ELF-1 (cell line): ENCODE measurements at places on chromosomes 11 and 22.
A peak's percentile ranks its signal among the peaks of the same experiment; 100 is the strongest.

DNA sequence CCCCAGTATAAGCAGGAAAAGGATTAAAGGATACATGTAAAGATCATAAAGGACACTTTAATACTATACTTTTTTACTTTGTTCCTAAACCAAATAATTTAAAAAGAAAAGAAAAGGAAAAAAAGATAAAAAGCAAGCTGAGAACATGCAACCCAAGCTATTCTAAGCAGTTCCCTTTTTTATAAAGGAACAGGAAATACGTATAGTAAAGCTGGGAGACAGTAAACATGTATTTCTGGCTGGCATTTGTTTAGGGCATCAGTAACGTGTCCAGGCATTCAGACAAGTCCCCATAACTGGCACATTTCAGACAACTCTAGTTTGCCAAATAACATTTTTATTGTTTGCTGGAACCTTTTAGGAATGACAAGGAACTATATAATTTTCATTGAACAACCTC lies 24.9 kb downstream of the BCO2 start:
- no peak for DNase-seq

DNA sequence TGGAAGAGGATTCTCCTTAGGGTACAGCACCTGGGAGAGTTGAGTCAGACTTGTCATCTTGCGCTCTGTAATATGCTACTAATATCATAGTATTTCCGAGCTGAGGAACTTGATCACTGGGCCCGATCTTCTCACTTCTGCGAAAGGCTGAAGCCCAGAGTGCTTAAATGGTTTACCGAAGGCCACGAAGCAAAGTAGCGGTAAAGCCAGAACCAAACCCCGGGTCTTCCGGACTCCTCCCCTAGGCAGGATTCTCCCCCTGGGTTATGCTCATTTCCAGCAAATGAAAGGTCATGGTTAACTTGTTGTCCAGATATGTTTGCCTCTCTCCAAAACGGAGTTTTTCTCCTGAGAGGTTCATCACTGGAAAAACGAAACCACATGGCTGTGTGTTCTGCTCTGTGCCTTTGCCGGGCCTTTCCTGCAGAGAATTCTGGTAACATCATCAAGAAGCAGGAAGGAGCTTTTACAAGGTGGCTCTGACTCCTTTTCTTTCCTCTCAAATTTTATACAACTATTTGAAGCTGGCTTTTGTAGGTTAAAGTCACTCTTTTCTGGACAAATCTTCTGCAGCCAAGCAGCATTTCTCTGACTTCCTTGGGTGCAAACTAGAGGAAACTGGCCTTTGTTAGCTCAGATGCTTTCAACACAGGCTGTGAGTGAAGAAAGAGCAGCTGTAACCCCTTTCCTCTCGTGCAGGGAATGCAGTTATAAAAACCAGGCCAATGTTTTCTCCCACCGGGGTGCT lies 35.5 kb downstream of the UBASH3B start:
- DNase-seq, result no peak

GRCh38 chr11:37557990-37558389 lies 960.0 kb upstream of the RAG2 start:
- DNase-seq, result no peak

DNA sequence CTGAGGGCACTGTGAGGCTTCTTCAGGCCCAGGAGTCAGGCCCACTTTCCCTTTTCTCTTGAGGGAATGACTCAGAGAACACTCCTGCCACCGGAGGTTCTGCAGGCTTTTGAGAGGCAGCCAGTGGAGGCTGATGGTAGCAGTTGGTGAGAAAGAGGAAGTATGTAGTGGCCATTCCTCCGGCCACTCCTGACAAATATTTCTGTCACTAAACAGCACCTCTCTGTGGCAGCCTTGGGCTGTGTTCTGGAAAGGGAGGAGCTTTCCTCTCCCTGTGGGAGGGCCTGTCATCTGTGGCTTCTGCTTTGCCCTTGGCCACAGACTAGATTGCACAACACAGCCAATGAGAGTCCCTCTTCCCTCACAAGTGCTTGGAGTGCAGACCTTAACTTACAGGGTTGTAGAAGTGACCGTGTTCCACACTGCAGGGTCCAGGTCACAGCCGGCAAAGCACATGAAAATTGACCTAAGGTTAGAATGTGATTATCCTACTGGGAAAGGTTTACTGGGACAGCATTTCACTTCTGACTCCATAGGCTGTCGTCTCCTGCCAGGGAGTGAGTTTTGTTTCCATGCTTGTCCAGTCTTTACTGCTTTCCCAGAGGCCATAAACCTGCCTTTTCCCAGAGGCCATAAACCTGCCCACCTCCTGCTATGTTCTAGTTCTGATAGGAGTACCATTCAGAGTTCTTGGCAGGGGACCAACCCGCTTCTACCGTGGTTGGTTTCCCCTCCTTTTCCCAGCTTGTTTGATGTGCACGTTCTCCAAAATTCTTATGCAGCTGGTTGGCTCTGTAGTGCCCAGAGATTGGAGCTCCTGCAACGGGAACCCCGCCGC lies 33.3 kb downstream of the MARK2 start:
- peak; percentile 91 for DNase-seq

DNA sequence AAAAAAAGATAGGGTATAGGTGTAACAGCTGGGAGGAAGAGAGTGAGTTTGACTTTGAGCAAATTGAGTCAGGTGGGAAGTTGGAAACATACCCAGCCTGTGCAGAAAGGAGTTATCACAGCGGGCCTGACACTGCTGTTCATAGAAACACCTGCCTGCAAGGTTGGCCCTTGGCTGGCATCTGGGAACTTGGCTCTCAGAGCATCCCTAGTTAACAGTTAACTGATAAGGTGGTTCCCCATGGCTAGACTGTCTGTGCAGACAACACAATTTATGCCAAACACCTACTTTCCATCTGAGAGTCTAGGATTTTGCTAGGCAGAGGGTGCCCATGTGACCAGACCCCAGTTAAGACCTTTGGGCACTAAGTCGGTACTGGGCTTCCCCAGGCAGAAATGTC lies 31.4 kb downstream of the ADAMTS8 start:
- no peak for DNase-seq

GRCh38 chr11:115316696-115317095 lies 187.5 kb downstream of the CADM1 start:
- no peak for DNase-seq

- DNase-seq, result peak; percentile 28
Observed at GRCh38 chr22:38350444-38351359, 33.5 kb upstream of the CSNK1E start.

DNA sequence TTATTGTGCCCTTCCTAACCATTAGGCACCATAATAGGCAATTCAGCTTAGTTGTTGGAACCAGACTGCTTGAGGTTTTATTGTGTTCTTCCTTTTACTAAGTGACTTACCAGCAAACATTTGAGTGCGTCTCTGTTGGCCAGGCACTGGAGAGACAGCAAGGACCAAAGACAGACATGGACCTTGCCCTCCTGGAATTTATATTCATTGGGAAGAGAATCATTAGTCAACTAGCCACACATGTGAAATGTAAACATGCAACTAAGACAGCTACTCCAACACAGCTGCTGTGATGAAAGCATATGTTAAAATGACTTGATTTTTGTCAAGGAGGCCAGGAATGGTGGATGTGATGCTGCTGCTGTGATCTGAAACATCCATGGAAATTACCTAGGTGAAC lies 106.4 kb downstream of the TRAF6 start:
- DNase-seq, result no peak

DNA sequence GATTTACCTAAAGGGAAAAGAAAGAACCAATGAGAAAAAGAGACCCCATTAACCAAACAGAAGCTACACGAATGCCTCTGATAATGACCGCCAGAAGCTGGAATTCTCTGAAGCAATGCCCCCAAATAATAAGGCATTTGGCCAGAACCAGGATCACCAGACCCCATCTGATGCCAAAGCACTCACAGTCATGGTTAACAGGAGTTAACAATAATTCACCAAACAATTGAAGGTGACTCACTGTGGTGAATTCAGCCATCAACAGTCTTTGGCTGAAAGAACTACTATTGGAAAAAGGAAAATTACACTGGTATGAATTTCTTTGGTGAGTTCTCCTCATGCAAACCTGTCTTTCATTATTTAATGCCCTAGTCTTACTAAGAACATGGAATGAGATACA lies 21.9 kb upstream of the NFRKB start:
- no peak for DNase-seq

DNA sequence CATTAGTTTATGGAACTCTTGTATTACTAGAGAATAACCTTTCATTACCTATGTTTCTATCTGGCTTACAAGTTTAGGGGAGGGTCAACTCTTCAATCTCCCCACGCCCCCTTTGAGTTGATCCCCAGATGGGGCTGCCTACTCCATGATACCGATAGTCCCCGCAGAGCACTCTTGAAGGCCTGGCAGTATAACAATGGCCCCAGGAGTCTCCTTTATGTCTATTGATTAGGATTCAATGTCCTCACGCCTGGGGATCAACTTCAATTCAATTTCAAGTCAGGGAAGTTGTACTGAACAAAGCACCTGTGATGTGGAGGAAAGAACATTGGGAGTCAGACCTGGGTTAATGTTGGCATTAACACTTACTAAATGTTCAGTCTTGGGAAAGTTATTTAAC lies 520.2 kb downstream of the METTL15 start:
- DNase-seq, result no peak

DNA sequence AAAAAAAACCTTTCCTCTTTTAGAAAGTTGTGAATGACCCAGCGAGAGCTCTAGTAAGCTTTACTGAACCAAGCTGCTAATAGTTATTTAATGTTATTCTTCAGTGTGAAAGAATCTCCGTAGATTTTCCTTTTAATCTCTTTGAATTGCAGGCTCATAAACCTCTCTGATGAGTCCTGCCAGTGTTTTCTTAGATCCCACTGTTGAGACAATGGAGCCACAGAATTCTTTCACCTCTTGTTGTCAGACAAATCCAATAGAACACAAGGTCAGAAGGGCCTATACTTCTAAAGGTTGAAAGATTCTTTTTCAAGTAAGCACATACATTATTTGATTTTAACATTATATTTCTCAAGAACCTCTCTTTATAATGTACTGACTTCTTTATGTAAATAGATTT lies 52.2 kb downstream of the DNAJC24 start:
- no peak for DNase-seq

- DNase-seq, result peak; percentile 45
Observed at GRCh38 chr11:46391578-46392420, at the start of gene CHRM4. CHRM4 (minus strand) TSS chr11:46391776; CDS start chr11:46386557, 5,219 bp downstream.

GRCh38 chr11:78615724-78616123 lies 41.1 kb upstream of the NARS2 start:
- no peak for DNase-seq

DNA sequence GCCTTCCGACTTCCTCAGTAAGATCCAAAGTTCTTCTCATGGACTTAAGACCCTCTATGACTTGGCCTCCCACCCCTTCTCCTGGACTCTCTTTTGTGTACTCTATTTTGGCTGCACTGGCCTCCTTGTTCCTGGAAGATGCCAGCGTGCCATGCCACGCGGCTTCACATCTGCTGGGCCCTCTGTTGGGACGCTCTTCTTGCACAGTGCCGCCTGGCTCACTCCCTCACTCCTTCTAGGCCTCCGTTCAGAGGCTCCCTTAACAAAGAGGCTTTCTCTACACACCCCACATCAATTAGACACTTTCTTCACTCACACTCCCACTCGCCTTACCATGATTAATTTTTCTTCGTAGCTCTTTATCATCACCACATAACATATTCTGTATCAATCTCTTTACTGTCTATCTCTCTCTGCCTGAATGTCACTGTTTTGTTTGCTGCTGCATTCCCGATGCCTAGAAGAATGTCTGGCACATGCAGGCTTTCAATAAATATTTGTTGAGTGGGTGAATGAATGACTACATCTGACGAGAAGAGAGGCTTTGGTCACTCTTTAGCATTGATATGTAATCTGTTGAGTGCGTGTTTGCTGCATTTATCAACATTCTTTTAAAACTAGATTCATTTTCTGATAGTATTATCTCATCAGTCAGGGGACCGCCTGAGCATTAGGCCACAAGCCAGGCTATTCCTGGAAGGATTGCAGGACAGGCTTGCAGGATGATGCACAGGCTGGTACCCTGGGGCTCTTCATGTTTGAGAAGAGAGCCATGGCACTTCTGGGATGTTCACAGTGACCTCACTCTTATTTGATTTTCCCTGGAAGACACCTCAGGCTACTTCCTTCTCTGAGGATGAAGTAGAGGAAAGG lies 60.6 kb upstream of the AMPD3 start:
- DNase-seq, result no peak

DNA sequence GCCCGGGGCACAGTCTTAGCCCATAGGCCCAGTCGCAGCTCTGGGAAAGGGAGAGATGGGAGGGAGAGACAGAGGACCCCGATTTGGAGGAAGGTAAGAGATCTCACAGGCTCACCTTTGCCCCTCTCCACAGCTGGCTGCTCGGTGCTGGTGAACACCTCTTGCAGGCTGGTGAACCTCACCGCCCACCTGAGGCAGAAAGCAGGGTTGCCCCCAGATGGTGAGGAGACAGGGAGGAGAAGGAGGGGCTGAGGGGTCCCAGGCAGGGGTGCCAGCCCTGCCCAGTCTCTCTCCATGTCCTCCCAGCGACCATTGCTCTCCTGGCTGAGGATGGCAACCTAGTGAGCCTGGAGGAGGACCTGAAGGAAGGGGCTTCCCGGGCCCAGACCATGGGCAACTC lies 1.2 kb downstream of the C22orf15 start:
- no peak for DNase-seq

GRCh38 chr11:5605849-5606248 lies 9.4 kb downstream of the TRIM6 start:
- no peak for DNase-seq

DNA sequence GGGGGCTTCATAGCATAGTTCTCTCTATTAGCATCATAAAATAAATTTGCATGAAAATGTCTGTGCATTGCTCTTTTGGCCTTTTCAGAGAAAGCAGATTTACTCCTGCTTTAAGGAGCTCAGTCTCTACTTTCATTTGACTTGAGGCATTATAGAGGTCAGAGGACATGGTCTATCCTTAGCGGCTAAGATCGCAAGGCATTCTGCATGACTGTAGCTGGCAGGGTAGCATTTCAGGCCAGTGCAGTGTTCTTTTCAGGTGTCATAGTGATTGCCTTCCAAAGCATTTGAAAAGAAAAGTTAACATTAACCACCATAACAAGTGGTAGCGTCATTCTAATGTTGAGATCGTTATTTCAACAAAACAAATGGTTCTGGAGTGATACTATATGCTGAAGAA lies 126.5 kb downstream of the NCAM1 start:
- no peak for DNase-seq

DNA sequence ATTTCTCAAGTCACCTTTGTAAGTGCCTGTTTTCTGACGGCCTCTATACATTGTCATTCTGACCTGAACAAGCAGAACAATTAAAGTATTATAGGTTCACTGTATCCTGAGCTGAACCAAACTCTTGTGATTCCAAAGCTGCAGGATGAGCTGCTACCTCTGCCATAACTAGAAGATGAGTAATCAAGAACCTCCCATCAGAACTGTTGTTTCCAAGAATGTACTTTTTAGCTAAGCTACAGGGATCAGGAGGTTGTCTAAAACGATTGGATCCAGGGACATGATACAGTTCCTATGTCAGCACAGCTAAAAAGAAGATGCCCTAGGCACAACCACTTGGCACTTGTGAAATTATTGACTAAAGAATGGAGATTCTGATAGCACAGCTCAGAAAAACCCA lies 288.4 kb upstream of the CCDC90B start:
- DNase-seq, result no peak

DNA sequence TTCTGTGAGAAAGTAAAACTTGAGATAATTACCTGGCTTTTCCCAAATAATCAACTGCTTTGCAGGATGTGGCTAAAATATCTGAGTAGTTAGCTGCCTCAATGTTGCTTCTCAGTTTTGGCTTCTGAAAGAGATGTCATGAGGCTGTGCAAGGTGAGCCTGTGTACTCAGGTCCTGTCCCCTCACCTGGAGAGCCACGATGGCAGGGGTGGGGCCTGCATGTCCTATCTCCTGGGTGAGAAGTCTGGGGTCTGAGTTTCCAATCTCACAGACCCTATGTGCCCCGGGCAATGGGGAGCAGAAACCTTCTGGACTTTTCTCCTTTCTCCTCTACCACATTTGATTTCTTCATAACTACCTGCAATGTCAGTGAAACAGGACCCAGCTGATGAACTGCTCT lies 338.6 kb upstream of the B3GAT1 start:
- no peak for DNase-seq
